ENCODE measurements at places on chromosomes 3 and 15. TPM values are rescaled to one million over a fixed set of nuclear protein-coding genes. Genes with fewer than 3 reads are reported as not detected.

Gene DGKG
- 2.5 TPM for total RNA-seq

Gene RASL12
- total RNA-seq = 85.7 TPM

Gene SAMD7
- total RNA-seq = not detected

Gene EXD1
- total RNA-seq = not detected

Gene ZDHHC19
- total RNA-seq = not detected

Gene FSIP1
- 0.98 TPM for total RNA-seq

Gene AGBL1
- not detected for total RNA-seq

Gene ROBO2
- 11.0 TPM for total RNA-seq

Gene POPDC2
- 3.4 TPM for total RNA-seq

Gene MED12L
- 1.7 TPM for total RNA-seq

Gene IGF2BP2
- 9.8 TPM for total RNA-seq

- H3K27ac ChIP-seq = peak overlapping the region; percentile 86
- peaks cover 43% of the 10 kb centered on the region for H3K4me1 ChIP-seq
- no peaks in the 10 kb centered on the region for H3K27me3 ChIP-seq
- H3K4me3 ChIP-seq = peak overlapping the region; percentile 83
- no peak for DNase-seq
- peaks cover 20% of the 10 kb centered on the region for H3K36me3 ChIP-seq
Observed at GRCh38 chr15:84653584-84653909, 536 bp downstream of the WDR73 start.

- no peaks in the 10 kb centered on the region for H3K27me3 ChIP-seq
- peaks cover 17% of the 10 kb centered on the region for H3K4me1 ChIP-seq
- H3K4me3 ChIP-seq = no peak overlapping the region
- no peaks in the 10 kb centered on the region for H3K36me3 ChIP-seq
Observed at GRCh38 chr3:49769286-49769915, 16.9 kb downstream of the IP6K1 start.

- no peak overlapping the region for H3K27ac ChIP-seq
- DNase-seq = no peak
- no peaks in the 10 kb centered on the region for H3K27me3 ChIP-seq
- H3K36me3 ChIP-seq = no peaks in the 10 kb centered on the region
Observed at GRCh38 chr3:64554096-64554920, 133.5 kb downstream of the ADAMTS9 start.

GRCh38 chr3:69260216-69260787, 125.6 kb downstream of the FRMD4B start:
- DNase-seq = no peak
- no peaks in the 10 kb centered on the region for H3K4me1 ChIP-seq
- H3K27me3 ChIP-seq = no peaks in the 10 kb centered on the region
- H3K36me3 ChIP-seq = no peaks in the 10 kb centered on the region
- H3K4me3 ChIP-seq = no peak overlapping the region
- no peak overlapping the region for H3K27ac ChIP-seq

DNA sequence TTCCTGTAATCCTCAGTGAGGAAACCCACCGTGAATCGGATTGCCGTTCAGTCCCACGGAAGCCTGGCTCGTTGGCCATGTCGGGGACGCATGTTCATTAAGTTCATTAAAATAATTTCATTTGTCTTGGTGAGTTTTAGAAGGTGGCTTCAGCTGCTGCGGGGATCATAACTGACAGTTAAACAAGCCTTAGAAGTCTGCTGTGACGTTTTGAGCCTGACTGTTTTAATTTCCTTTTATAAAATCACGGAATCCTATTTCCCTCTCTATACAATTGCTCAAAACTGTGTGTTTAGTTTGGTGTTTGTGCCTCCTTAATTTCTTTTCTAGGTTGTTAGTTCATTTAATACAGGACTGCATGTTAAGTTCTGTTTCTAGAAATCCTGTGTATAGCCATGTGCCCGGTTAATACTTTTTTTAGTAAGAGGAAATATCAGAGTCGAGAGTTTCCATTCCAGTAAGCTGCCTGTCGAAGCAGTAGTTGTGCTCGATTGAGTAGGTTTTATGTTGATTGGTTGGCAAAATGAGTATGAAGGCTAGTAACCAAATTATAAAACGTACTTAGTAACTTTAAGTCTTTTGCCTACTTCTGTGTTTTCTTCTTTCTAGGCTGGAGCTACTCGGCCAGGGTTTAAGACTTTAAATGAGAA, 705 bp downstream of the NIPA2 start:
- H3K27ac ChIP-seq = peak overlapping the region; percentile 94

DNA sequence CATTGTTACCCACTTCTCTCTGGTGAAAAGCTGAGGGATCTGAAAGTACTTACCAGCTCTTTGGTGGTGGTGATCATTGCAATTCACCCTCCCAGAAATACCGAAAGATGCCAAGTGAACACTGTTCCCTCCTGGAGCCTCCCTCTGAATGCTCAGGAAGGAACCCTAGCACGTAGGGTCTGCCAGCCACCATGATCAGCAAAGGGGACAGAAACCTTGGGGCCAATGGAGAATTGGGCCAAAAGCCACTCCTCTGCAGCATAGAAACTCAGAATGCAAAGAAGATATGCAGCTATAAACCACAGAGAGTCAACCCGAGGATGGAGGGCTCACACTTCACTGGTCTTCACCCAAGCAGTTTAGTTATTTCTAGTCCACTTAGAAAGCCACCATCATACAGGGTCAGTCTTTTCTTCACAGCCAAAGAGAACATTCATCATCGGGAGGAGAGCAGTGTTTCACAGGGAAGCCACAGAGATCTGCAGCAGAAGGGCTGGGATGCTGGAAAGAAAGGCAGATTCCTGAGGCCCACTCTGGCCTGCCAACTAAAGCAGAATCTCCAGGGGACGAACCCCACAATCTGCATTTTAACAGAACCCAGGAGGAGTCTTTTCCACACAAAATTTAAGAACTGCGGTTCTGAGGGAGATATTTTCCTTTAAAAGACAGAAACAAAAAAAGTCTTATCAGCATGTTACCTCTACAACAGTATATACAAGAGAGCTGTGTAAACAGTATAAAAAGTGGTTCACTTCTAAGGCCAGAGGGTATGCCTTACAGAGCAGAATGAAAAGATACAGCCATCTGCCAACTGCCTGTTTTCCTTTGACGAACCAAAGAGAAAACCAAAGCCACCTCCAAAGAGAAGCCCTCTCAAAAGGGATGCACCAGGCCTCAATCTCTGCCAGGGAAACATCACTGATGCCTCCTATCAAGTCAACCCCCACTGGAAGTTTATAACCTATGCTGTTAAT, 11.3 kb downstream of the TBC1D2B start:
- DNase-seq = no peak
- H3K4me3 ChIP-seq = no peak overlapping the region
- H3K36me3 ChIP-seq = no peaks in the 10 kb centered on the region
- H3K4me1 ChIP-seq = peaks cover 98% of the 10 kb centered on the region

- no peaks in the 10 kb centered on the region for H3K27me3 ChIP-seq
- no peaks in the 10 kb centered on the region for H3K36me3 ChIP-seq
- H3K4me1 ChIP-seq = peaks cover 42% of the 10 kb centered on the region
- peak overlapping the region; percentile 89 for H3K27ac ChIP-seq
- no peak for DNase-seq
- peak overlapping the region; percentile 76 for H3K4me3 ChIP-seq
Observed at GRCh38 chr15:72783004-72783639, 436 bp downstream of the ADPGK start.

DNA sequence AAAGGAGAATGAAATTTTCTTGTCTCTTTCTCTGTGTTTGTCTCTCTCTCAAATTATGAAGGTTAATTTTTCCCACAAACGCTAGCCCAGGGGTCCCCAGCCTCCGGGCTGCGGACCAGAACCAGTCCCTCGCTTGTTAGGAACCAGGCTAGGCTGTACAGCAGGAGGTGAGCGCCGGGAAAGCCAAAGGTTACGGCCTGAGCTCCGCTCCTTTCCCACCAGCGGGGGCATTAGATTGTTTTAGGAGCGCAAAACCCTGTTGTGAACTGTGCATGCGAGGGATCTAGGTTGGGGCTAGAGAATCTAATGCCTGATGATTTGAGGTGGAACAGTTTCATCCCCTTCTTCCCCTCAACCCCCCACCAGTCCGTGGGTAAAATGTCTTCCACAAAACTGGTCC, 74.7 kb upstream of the ZNF385D start:
- no peaks in the 10 kb centered on the region for H3K4me1 ChIP-seq
- DNase-seq = no peak
- no peaks in the 10 kb centered on the region for H3K36me3 ChIP-seq
- H3K27ac ChIP-seq = no peak overlapping the region
- H3K27me3 ChIP-seq = no peaks in the 10 kb centered on the region

DNA sequence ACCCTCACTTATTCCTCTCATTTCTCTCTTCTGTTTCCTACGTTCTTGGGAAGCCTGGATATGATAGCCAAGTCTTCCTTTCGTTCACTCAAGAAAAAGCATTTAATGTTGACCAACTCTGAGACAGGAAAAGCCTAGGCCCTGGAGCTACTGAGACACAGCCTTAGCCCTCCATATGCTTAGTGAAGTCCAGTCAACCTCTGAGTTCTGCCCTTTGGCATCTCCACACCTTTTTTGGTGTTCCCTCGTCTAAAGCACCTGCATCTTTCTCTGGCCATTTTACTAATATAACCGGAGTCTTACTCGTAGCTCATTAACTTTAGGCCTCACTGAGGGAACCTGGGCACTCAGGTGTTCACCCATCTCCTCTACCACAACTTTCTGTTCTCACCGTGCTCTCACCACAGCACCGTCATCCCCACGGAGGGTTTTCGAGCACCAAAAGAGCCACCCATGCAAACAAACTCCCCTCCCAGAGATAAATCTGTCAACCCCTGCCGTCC, 632 bp downstream of the MTHFS start:
- no peaks in the 10 kb centered on the region for H3K36me3 ChIP-seq
- peak overlapping the region; percentile 95 for H3K27ac ChIP-seq
- H3K4me1 ChIP-seq = no peaks in the 10 kb centered on the region
- DNase-seq = no peak
- peak overlapping the region; percentile 74 for H3K4me3 ChIP-seq
- H3K27me3 ChIP-seq = no peaks in the 10 kb centered on the region

- no peak overlapping the region for H3K4me3 ChIP-seq
- no peak overlapping the region for H3K27ac ChIP-seq
- no peak for DNase-seq
Observed at GRCh38 chr3:128730471-128730870, 4.5 kb downstream of the RAB7A start.

- H3K36me3 ChIP-seq = no peaks in the 10 kb centered on the region
- no peak for DNase-seq
- H3K27me3 ChIP-seq = no peaks in the 10 kb centered on the region
- H3K4me1 ChIP-seq = peaks cover 2% of the 10 kb centered on the region
- no peak overlapping the region for H3K4me3 ChIP-seq
- no peak overlapping the region for H3K27ac ChIP-seq
Observed at GRCh38 chr3:14478956-14479550, 61.1 kb downstream of the GRIP2 start.

GRCh38 chr3:156459434-156459833, 95.5 kb downstream of the SSR3 start:
- H3K27ac ChIP-seq = no peak overlapping the region
- H3K4me3 ChIP-seq = no peak overlapping the region
- no peak for DNase-seq
- no peaks in the 10 kb centered on the region for H3K36me3 ChIP-seq
- H3K27me3 ChIP-seq = no peaks in the 10 kb centered on the region
- no peaks in the 10 kb centered on the region for H3K4me1 ChIP-seq

DNA sequence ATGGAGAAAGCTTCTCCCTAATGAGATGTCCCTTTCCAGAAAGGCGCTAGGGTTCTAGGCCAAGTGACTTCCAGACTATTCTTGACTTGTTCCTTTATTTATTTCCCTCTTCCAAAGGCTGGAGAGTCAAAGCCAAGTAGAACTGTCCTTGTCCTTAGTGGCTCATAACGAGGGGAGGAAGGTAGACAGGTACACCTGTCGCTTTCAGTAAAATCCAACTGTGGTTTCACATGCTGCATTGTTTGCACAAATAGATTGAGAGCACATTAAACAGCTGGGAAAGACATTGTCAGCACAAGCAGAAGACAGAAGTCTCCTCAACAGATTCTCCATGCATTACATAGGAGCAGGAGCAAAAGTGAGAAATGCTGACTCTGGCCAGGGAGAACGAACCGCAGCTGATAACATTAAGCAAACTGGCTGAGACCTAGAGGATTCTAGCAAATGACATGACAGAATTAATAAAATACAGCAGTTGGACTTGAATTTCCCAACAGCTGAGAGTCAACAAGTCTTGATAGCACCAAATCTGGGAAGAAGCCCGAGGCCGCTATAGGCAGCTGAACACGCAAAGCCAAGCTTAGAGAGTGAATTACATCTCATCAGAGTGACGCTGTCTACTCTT, 227.7 kb downstream of the TLE3 start:
- no peaks in the 10 kb centered on the region for H3K36me3 ChIP-seq
- H3K27me3 ChIP-seq = no peaks in the 10 kb centered on the region
- H3K27ac ChIP-seq = no peak overlapping the region
- no peak overlapping the region for H3K4me3 ChIP-seq
- H3K4me1 ChIP-seq = no peaks in the 10 kb centered on the region
- no peak for DNase-seq

- no peaks in the 10 kb centered on the region for H3K4me1 ChIP-seq
- H3K27me3 ChIP-seq = no peaks in the 10 kb centered on the region
- no peak overlapping the region for H3K4me3 ChIP-seq
- peaks cover 28% of the 10 kb centered on the region for H3K36me3 ChIP-seq
- no peak overlapping the region for H3K27ac ChIP-seq
Observed at GRCh38 chr15:50452927-50453326, 28.7 kb downstream of the USP8 start.

DNA sequence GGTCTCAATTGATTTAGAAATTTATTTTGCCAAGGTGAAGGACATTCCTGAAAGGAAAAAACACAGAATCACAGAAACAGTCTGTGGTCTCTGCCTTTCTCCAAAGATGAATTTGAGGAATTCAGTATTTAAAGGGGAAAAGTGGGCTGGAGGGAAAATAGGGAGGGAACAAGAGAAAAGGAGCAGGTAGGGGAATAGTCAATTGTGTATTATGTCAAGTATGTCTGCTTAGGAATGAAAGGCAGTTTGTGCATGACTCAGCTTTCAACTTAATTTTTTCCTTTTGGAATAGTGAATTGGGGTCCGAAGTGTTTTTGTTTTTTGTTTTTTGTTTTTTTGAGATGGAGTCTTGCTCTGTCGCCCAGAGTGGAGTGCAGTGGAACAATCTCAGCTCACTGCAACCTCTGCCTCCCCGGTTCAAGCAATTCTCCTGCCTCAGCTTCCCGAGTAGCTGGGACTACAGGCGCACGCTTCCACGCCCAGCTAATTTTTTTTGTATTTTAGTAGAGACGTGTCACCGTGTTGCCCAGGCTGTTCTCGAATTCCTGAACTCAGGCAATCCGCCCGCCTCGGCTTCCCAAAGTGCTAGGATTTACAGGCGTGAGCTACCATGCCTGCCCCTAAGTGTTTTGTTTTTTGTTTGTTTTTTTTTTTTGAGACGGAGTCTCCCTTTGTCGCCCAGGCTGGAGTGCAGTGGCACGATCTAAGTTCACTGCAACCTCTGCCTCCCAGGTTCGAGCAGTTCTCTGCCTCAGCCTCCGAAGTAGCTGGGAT, 74.1 kb upstream of the MAP4 start:
- H3K36me3 ChIP-seq = no peaks in the 10 kb centered on the region
- no peak for DNase-seq
- peaks cover 29% of the 10 kb centered on the region for H3K4me1 ChIP-seq
- H3K27ac ChIP-seq = no peak overlapping the region
- no peak overlapping the region for H3K4me3 ChIP-seq

DNA sequence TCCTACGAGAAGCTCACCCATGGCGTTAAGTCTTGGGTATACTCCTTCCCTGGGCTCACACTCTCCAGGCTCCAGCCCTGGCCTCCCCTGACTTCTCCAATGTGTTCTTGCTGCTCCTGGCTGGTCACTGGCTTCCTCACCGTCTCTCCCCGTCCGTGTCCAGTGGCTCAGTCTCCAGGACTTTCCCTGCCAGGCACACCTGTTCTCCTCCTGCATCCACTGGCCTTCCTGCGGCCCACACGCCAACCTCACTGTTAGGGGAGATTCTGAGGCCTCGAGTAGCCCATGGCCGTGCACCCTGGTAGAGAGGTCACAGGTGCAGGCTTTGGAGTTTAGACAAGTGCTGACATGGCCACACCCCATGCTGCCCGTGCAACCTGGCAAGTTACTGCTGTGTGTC, 91.9 kb upstream of the SNRPA1 start:
- no peak for DNase-seq
- no peaks in the 10 kb centered on the region for H3K27me3 ChIP-seq
- H3K4me3 ChIP-seq = no peak overlapping the region

Data from vagina (tissue), 2 donors.